ENCODE measurements at places on chromosomes 7 and 10.

- DNase-seq, result no peak
Measured at GRCh38 chr10:89079961-89080360, 89.4 kb downstream of the FAS start.

GRCh38 chr7:82534684-82535083 is 91.1 kb upstream of the CACNA2D1 start:
- no peak for DNase-seq

- DNase-seq, result no peak
Measured at GRCh38 chr10:70122742-70123141, 9.9 kb downstream of the AIFM2 start.

GRCh38 chr10:96834120-96834519 is 2.0 kb downstream of the LCOR start:
- no peak for DNase-seq

DNA sequence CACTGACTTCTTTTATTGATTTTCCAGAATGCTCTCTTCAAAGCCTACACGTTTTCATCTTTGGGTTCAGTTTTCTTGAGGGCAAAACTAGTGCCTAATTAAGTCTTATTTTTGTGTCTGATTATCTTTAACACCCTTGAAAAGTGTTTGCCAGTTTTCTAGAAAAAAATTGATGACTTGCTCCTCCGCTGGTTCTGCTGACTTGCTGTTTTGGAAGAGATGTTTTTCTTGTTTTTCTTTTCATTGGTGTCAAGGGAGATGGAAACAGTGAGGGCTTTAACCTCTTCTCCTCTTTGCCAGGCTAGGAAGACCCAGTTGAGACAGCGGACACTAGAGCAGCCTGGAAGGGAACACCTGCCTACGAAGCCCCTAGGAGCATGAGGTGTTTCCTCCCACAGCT is 123.7 kb upstream of the EEPD1 start:
- no peak for DNase-seq

GRCh38 chr10:133278577-133279265 is 2.1 kb upstream of the ADAM8 start:
- no peak for DNase-seq

Measured in A549 (cell line).